T-helper 2 cell (primary cell): ENCODE measurements at places on chromosomes 5 and 9.

DNA sequence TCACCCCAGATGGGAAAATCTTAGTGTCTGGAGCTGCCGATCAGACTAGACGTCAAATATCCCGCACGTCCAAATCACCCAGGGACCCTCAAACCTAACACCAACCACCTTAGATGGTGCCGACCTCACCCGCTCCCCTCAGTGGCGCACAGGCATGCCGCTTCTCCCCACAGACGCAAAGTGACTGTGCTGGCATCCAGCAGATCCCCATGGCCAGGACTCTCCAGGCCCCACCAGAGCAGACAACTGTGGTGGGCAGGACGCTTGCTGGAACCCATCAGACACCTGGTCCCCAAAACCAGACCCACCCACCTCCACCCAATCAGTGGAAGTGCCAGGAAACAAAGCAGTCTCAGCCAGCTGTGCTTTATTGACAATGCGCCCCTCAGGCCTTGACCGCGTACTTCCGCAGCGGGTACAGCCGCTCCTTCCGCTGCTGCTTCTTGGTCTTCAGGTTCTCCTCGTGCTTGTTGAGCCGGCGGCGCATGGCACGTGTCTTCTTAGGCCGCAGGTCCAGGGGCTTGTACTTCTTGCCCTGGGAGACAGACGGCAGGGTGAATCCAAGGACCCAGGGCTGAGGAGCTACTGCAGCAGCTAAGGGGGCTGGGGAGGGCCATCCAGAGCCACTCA is 4.1 kb downstream of the RPL35 start:
- no peak for DNase-seq

DNA sequence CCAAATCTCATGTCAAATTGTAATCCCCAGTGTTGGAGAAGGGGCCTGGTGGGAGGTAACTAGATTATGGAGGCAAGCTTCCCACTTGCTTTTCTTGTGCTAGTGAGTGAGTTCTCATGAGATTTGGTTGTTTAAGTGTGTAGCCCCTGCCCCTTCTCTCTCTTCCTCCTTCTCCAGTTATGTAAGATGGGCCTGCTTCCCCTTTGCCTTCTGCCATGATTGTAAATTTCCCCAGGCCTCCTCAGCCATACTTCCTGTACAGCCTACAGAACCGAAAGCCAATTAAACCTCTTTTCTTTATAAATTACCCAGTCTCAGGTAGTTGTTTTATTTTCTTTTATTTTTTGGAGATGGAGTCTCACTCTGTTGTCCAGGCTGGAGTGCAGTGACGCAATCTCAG is 18.2 kb upstream of the TXNDC8 start:
- no peak for DNase-seq

DNA sequence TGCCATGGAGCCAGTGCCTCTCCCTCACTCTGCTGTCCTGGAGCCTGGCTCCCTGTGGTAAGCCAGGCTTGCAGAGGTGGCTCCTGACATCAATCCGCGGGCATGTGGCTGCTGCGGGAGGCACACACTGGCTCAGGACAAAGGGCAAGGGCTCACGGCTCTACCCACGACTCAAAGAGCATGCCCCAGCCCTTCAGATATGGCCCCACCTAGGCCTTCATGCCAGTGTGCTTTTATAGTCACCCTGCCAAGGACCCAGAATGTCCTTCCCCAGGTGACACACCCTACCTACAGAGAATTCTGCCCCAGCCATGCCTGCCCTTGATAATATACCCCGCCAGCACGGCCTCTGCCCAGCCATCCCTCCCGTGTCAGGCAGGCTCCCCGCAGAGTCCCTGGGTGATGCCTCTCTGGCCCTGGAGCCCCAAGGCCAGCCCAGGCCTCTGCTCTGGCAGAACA is 1.6 kb downstream of the MGAT4B start:
- no peak for DNase-seq

GRCh38 chr5:169805527-169805934 is 168.5 kb downstream of the DOCK2 start:
- DNase-seq = no peak

DNA sequence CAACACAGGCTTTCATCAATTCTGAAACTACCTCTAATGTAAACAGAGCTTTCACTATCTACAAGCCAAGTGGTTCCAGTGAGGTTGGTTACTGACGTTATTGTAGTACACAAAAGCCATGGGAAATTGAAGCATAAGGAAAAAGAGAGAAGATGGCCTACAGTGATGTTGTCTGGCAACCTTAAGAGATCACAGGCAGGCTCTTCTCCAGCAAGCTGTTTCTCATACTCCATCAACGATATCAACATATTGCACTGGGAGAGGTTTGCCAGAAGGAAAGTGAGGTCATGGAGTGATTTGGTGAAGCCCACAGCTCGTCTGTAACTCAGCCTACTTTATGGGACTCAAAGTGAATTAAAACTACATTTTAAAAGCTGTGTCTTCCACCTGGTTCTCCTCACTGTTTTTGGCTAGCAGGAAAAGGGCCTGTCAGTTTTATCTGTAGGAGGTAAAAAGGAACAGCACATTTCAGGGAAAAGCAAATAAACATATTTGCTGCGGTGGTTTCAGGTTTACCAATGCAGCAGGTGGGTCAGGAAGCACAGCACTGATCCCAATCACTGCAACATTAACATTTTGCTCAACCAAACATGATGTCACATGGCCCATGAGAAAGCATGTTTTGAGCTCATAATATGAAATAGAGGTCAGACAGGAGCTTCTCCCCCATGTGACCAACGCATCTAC is 72.9 kb downstream of the ARSB start:
- DNase-seq = no peak

DNA sequence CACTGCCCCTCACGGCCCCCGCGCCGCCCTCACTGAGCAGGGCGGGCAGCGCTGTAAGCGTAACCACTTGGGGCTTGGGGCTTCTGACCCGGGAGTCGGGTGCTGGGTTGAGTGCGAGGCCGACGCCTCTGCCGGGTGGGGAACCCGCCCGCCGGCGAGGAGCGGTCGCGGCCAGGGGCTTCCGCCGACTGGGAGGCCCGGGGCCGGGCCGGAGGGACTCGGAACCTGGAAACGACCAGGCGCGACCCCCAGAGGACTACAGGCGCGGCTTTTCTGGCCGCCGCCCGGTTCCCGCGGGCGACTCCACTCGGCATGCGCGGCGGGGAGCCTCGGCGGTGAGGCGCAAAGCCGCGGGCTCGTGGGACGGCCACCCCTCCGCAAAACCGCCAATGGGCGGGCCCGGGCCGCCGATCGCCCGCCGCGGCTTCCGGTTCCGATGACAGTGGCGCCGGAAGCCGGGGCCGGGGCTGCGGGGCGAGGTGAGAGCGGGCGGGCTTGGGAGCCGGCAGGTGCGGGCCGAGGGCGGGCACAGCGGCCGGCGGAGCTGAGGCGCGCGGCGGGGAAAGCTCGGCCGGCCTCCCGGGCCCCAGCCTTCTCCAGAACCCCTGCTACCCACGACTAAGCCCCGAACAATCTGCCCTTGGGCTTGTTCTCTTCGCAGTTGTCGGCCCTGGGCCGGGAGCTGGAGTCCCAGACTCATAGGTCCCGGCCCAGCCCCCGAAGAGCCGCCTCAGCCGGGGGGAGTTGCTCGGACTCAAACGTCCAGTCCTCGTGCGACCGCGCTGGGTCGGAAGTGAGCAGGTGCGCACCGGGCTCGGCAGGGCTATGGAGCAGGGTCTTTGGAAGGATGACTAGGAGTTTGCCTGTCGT is at the start of gene RMND5B:
TSS of gene RMND5B (plus strand) at position 439 of the 870 bp plus-strand sequence. CDS start 7,106 bp downstream, outside the sequence.
- peak; percentile 62 for DNase-seq

GRCh38 chr5:37886242-37886905 is 46.5 kb upstream of the GDNF start:
- DNase-seq = no peak

GRCh38 chr5:74355041-74355824 is 285.3 kb downstream of the ENC1 start:
- no peak for DNase-seq

- DNase-seq = no peak
Observed at GRCh38 chr5:38184627-38185026, 73.7 kb upstream of the EGFLAM start.

DNA sequence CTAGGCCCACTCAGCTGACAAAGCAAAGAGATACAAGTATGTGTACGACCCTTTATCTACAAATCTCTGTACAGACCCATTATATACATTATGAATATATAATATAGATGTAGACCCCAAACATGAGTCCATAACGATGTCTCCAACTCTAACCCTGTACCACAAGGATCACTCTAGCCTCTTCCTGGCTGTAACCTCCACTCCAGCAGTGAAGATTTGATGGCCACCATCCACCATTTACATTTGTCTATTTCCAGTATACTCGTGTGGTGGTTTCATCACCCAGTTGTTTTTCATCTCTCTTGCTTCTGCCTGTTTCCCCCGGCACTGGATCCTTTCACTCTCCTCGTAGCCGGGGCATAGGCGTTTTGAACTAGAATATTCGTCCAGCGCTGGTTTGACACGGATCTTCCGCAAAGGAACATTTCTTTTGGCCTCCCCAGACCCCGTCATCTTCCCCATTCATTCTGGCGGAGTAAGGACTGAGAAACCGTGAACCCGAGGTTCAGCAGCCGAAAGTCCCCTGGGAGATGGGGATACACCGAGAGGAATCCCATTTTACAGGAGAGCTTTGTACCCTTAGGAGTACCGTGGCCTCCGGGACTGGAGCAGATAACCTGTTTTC is 828 bp upstream of the TRIO start:
- no peak for DNase-seq

GRCh38 chr5:81065492-81065891 is 105.3 kb downstream of the RASGRF2 start:
- no peak for DNase-seq

DNA sequence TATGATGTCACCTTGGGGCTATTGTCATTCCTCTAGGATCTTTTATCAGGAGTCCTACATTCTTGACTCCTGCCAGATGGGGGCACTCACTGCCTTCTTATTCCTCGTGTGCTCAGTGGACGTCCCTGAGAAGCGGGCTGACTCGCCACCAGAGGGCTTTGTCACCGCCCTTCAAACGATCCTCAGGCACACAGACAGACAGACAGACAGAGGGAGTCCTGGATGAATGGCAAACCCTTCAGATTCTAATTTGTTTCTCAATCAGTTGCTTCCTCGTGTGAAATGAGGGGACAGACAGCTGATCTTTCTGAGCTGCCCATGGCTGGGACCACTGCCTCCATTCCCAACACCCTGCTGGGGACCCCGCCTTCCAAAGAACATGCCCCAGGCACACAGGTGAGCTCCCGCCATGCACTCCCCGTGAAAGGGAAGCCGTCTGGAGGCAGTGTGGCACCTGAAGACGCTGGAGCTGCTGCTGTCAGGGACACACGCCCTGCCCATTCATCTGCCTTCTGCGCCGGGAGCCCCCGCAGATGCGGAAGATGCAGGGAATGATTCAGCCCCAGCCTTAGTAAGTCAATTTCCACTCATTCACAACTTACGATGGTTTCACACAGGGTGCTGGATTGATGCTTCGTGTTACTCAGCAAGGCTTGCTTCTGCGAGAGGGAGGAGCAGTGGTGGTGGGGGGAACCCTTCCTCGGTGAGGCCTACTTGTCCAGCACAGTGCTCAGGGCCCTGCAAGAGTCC is 24.9 kb upstream of the SH3PXD2B start:
- DNase-seq = peak; percentile 28
